Naive thymus-derived CD8-positive, alpha-beta T cell (primary cell): ENCODE measurements at places on chromosomes 7 and 10. TPM values are rescaled to one million over a fixed set of nuclear protein-coding genes. Genes with fewer than 3 reads are reported as not detected.

Gene C10orf143
- 19.6 TPM for total RNA-seq

Gene AEBP1
- total RNA-seq: 37.1 TPM

Gene PLXDC2
- total RNA-seq: 0.31 TPM

Gene LRRC17
- 0.60 TPM for total RNA-seq

Gene PNLIP
- not detected for total RNA-seq

Gene ENTPD7
- 2.8 TPM for total RNA-seq

Gene ASB10
- total RNA-seq: not detected

Gene RAMP3
- total RNA-seq: not detected

Gene AP3M1
- 39.4 TPM for total RNA-seq

Gene GPR26
- not detected for total RNA-seq

DNA sequence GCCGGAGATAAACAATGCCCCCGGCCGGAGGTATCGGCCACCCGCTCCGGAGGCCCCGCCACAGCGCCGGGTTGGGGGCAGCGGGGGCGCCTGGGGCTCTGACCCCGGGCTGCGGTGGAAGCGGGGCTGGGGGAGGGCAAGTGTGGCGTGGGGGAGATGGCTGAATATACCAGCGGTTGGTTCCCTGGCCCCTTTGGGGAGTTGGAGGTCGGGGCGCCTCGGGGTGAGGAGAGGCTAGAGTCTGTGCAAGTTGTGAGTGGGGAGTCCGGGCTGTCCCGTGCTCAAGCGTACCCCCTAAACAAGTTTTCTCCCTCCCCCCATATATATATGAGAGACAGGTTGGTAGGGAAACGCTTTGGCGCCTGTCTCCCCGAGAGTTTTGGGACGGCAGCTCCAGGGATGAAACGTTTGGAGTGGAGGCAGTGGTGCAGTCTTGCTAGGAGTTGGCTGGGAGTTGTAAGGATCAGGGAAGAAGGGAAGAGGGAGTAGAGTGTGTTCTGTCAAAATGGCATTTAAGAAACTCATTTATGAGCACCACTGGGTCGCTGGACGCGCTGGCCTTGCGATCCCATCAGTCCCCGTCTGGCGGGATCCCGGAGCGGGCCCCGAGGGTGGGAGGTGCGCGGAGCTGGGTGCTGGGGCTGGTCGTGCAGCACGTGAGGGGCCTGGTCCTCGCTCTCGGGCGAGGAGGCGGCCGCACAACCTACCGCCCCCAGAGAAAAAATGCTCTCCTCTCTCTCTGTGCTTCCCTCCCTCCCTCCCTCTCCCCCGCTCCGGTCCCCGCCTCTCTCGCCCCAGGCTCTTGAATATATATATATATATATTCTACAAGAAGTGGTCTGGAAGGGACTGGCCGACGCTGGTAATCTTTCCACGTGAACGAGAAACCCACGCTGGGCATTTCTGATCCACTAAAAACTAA, 1.1 kb downstream of the TET1 start:
- peaks cover 28% of the 10 kb centered on the region for H3K4me1 ChIP-seq
- peak overlapping the region; percentile 91 for H3K4me3 ChIP-seq
- peaks cover 61% of the 10 kb centered on the region for H3K27me3 ChIP-seq

DNA sequence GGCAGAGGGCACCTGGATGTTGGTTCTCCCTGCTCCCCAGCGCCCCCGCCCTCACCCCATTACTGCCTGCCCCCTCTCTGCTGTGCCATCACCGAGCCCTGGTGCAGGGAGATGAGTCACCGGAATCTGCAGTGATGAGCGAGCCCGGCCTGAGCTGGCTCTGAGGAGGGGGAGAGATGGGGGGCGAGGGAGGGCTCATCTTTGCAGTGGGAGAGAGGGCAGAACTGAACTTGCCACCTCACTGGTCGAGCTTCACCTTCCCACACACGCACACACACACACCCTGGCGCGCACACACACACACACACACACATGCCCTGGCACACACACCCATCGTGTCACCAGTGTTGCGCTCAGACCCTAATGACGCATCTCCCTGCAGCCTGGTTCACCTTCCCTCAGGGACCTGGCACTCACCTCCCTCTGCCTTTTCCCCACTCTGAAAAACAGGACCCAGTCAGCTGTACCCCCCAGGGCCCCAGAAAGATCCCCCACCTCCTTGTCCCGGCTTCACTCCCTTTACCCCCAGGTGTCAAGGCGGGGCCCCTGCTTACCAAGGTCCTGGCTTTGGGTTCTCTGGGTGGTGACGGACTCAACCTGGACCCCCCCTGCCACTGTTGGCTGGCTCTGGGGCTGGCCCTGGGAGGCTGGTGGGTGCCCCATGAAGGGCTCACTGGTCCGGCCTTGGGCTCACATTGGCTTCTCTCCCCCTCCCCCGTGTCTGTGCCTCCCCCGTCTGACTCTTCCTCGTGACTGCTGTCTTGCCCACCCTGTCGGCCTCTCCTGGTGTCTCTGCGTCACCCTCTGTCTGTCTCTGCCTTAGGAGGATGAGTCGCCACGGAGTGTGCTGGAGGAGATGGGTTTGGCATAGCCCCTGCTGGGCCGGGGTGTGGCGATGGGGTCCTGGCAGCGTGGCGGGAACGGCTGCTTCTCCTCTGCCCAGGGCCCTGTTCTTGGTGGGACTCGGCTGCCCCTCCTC, 5.4 kb downstream of the VGF start:
- H3K27ac ChIP-seq: no peak overlapping the region
- no peak overlapping the region for H3K4me3 ChIP-seq
- H3K36me3 ChIP-seq: peaks cover 9% of the 10 kb centered on the region
- H3K4me1 ChIP-seq: peaks cover 23% of the 10 kb centered on the region

- H3K27me3 ChIP-seq: peaks cover 34% of the 10 kb centered on the region
- peak; percentile 30 for DNase-seq
- H3K36me3 ChIP-seq: no peaks in the 10 kb centered on the region
- H3K4me3 ChIP-seq: peak within 1 kb of the TSS; percentile 56
These were observed at the start of gene KNDC1 for GRCh38 chr10:133159950-133160825. TSS of gene KNDC1 (plus strand) at chr10:133160219. CDS start at chr10:133160468, 249 bp downstream.

- H3K27ac ChIP-seq: peak overlapping the region; percentile 90
- no peaks in the 10 kb centered on the region for H3K36me3 ChIP-seq
- no peak for DNase-seq
- no peaks in the 10 kb centered on the region for H3K27me3 ChIP-seq
- H3K4me1 ChIP-seq: peaks cover 82% of the 10 kb centered on the region
These were observed 7.2 kb downstream of the WDR37 start for GRCh38 chr10:1063232-1063865.

- no peak overlapping the region for H3K27ac ChIP-seq
- peaks cover 40% of the 10 kb centered on the region for H3K4me1 ChIP-seq
- H3K4me3 ChIP-seq: no peak overlapping the region
- DNase-seq: no peak
These were observed 4.6 kb upstream of the SERPINE1 start for GRCh38 chr7:101121991-101122932.

- H3K4me1 ChIP-seq: peaks cover 10% of the 10 kb centered on the region
- H3K36me3 ChIP-seq: no peaks in the 10 kb centered on the region
- H3K4me3 ChIP-seq: no peak overlapping the region
- no peaks in the 10 kb centered on the region for H3K27me3 ChIP-seq
- no peak overlapping the region for H3K27ac ChIP-seq
These were observed 91.2 kb upstream of the RET start for GRCh38 chr10:42985436-42986316.

DNA sequence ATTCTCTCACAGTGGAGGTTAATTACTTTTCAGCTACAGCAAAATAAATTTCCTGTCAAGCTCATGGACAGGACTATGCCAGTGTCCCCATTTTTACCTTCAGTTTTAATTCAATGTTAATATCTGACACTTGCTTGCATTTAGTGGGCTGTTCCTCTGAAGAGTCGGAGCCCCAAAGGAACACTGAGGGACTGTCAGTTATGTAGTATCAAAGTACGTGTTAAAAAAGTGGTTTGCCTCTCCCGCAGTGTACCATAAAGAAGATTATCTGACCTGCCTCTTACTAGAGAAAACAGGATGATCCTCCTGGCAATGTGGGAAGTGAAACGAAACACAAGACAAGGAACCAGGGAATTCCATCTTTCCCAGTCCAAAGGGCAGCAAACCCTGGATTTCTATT, 1010.9 kb upstream of the PHF14 start:
- no peaks in the 10 kb centered on the region for H3K27me3 ChIP-seq
- no peaks in the 10 kb centered on the region for H3K4me1 ChIP-seq
- DNase-seq: no peak
- H3K4me3 ChIP-seq: no peak overlapping the region
- no peaks in the 10 kb centered on the region for H3K36me3 ChIP-seq

DNA sequence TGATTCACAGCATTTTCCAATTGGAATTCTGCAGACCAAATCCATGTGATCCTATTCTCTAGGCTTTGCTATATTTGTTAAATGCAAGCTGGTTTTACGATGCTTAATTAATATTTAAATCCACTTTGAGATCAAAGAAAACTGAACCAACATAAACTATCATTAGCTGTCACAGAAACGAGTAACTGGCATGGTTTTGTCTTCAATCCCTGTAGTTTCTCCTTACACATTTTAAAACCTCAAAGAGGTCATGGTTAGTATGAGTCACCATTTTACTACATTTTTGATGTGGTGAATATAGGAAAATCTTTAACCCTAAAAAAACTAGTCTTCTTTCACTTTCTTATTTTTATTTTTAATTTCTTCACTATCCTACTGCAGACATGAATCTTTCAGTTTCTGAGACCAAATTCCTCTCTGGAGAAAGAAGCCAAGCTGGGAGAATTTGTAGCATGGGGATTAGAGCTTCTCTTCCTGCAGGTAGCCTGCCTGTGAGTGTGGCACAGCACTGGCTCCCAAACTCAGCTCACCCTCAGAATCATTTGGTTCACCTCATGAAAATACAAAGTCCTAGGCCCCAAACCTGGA, 8.7 kb upstream of the LIPM start:
- H3K4me1 ChIP-seq: no peaks in the 10 kb centered on the region
- H3K27me3 ChIP-seq: no peaks in the 10 kb centered on the region
- no peak overlapping the region for H3K4me3 ChIP-seq
- no peaks in the 10 kb centered on the region for H3K36me3 ChIP-seq
- no peak for DNase-seq

GRCh38 chr10:68989317-68989990, 851 bp downstream of the KIFBP start:
- H3K4me3 ChIP-seq: peak overlapping the region; percentile 99
- H3K4me1 ChIP-seq: peaks cover 63% of the 10 kb centered on the region
- no peak for DNase-seq
- no peaks in the 10 kb centered on the region for H3K36me3 ChIP-seq

DNA sequence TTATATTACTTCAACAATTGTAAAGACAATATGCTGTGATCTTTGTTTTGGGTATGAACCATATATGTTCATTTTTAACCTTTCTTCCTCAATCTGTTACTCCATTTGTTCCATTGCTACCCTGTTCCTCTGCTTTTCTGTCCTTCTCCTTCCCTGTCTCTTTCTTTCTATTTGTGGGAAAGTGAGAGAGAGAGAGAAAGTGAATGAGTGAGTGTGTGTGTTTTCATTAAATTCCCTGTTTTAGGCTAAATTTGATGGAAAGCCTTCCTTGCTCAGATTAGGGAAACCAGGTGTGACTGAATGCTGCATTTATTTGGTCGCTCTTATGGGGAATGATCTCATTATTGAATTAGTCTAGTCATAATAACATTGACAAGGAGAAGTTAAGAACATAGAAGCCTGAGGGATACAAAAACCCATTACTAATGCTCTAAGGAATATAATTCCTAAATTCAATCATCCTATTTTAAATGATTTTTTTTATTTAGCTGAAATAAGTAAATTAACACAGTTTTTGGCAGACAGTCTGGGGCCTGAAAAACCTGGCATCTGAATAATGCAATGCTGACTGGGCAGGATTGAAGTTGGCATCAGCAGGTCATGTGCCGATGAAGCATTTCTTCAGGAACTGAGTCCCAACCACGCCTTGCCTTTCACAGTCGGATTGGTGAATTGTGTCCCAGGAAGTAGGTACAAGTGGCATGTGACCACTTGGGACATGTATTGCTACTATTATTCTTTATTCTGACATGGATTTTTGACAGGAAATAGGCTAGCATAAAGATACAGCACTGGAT, 117.6 kb upstream of the LRGUK start:
- H3K4me1 ChIP-seq: no peaks in the 10 kb centered on the region
- no peak for DNase-seq
- H3K4me3 ChIP-seq: no peak overlapping the region
- no peak overlapping the region for H3K27ac ChIP-seq
- H3K36me3 ChIP-seq: peaks cover 48% of the 10 kb centered on the region

DNA sequence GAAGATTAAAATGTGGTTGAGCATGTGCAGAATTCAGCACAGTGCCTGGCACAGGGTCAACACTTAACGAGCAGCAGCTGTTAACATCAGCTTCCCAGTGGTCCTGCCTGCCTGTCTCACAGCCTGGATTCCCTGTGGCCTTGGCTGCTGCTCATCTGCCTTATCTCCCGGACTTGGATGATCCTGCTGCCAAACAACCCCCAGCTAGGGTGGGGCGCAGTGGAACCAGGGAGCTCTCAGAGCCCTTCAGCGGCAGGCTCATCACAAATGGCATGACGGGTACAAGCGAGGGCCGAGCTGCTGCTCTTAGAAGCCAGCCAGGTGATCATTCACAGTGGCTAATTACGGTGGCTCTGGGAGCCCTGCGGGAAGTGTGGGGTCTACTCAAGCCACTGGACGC, 13.0 kb upstream of the SMARCD3 start:
- H3K4me1 ChIP-seq: no peaks in the 10 kb centered on the region
- DNase-seq: no peak

DNA sequence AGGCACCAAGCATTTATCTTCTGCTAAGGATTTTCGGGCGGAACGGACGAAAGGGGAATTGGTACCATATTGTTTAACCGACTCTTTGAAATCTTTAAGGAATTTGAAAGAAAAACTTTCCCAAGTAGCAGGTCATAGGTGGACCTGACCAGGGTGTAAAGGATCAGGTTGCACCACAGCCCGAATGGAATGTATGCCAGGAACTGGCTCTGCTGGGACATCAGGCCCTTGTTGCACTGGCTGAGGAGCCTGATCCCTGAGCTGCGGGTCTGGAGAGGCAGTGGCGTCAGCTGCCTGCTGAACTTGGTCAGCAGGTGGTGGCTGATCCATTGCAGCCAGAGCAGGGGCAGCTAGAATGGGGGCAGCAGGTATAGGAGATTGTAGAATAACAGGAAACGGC, 41.4 kb upstream of the AKR1C2 start:
- no peak overlapping the region for H3K27ac ChIP-seq
- H3K27me3 ChIP-seq: no peaks in the 10 kb centered on the region
- no peaks in the 10 kb centered on the region for H3K36me3 ChIP-seq
- no peak overlapping the region for H3K4me3 ChIP-seq
